Activated CD4-positive, alpha-beta T cell treated with anti-CD3 and anti-CD28 coated beads, Interleukin-2, amount 50 U/mL, for 1 hour (primary cell): ENCODE measurements at places on chromosomes 13 and 19.

GRCh38 chr13:111323549-111323948, 3.1 kb downstream of the TEX29 start:
- DNase-seq: no peak

- DNase-seq: no peak
Observed at GRCh38 chr13:99308471-99309087, 1.4 kb upstream of the GPR183 start.

- DNase-seq: no peak
Observed at GRCh38 chr19:18425515-18426415, 6.6 kb downstream of the SSBP4 start.

DNA sequence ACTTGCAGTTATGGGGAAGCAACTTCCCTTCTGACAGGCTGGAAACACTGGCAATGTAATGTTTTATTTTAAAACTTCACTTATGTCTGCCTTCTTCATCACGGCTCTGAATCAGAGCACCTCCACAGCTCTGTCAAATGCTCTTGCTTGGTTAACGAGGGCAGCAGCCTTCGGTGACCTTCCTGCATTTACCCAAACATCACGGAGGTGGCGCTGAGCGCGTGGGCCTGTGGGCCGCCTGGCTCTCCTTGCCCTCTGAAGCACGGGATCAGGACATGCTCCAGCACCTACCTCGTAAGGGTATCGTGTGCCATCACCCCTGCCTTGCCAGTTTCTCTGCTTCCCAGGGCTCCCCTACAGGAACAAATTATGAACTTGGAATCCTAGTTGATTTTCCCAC, 310.0 kb downstream of the TEX29 start:
- no peak for DNase-seq

GRCh38 chr19:56538761-56539263, at the start of gene ZFP28:
Gene ZFP28 (plus strand): TSS chr19:56538948. CDS start chr19:56539019, 71 bp downstream.
- no peak for DNase-seq

- no peak for DNase-seq
Observed at GRCh38 chr13:37531049-37531448, 67.5 kb downstream of the POSTN start.

- no peak for DNase-seq
Observed at GRCh38 chr19:295687-296370, 4.6 kb upstream of the PLPP2 start.

GRCh38 chr13:101942038-101942437, 459.8 kb downstream of the FGF14 start:
- no peak for DNase-seq

GRCh38 chr19:57803594-57804325, 11.0 kb downstream of the ZNF552 start:
- DNase-seq: no peak

DNA sequence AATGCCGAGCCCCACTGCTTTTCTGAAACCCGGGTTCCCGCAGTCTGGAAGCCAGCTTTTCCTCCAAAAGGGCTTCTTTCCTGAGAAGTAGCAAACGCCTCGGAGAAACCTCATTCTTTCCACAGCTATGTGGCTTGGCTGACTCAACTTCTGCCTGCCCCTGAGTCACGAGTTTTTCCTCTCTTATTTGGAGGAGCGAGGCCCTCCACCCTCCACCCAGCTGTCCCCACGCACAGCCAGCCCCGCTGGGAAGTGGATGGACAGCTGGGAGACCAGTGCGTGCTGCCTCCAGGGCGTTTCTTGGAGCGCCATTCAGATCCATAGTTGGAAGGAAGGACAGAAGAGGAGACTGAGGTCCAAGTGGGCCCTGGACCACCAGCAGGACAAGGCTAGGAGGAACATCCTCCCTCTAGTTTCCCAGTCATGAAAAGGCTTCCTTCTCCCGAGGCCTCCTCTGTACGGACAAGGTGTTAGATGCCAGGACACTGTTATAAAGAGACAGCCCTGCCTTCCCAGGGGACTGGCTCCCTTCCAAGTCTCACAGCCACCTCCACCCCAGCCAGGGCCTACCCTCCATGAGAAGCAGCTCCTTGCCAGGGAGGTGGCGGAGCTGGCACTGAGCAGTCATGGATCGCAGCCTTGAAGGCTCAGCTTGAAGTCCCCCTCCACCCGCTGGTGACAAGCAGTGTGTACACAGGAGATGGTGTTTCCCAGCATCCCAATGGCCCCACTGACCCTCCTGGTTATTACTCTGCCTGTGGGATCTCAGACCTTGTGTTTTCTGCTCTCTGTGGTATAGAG, 2.5 kb upstream of the PLEKHF1 start:
- DNase-seq: no peak

- DNase-seq: no peak
Observed at GRCh38 chr13:95624020-95624419, 20.5 kb downstream of the DZIP1 start.

GRCh38 chr19:43790587-43790986, 9.8 kb upstream of the KCNN4 start:
- DNase-seq: no peak

DNA sequence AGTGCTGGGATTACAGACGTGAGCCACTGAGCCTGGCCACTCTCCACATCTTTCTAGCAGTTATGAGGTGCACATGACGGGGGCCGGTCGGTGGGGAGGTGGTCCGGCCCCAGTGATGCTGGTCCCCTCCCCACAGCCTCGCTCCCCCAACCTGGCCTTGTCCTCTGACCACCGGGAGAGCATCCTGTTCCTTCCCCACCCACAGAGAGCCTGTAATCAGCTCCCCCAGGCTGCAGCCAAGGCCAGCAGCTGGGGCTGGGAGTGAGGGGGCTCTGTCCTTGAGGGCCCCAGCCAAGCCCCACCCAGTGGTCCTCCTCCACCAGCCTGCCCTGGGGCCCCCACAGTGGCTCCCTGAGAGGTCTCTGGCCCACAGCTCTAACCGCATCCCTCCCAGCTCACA, 3.0 kb upstream of the INSL3 start:
- no peak for DNase-seq

DNA sequence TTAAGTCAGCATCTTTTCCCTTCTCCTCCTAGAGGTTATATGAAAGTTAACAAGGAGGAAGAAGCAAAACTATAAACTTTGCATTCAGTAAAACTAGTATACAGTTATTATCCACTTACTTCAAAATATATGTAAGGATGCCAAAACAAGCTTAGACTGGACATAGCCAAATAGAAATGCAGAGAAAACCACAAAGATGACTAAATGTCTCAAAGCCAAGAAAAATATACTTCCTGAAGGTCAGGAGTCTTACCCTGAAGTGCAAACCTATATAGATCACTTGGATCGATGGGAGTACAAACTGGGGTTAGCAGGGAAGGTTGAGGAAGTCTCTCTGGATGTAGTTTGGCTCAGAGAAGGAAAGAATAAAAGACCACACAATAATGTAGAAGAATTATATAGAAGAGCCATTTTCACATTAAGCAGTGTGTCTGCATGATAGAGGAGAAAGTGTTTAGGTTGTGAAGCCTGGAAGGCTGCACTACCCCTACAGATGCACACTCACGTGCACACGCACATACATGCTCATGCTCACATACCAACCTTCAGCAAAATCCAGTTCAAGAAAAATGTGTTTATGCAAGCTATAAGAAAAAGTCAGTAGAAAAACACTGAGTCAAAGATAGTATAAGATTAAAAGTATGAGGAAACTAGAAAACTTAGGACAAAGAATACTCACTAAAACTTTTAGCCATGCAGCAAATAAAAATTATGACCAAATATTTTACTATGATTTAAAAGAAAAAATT, 112.1 kb upstream of the RXFP2 start:
- DNase-seq: no peak

DNA sequence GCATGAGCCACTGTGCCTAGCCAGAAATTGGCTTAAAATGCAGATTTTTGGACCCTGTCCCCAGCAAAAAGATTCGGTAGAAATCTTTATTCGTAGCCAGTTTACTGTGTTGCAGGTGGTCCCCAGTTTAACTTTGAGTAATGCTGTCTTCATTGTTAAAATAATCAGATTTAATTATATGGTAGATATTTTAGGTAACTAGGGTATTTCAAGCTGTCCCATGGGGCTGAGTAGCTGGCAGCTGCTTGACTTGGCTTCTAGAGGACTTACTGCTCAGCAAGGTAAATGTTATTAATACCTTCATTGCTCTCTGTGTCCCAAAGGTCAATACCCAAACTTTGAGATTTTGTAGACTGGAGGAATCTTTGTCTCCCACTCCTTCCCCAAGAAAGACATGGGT, 21.1 kb downstream of the LSM14A start:
- no peak for DNase-seq

DNA sequence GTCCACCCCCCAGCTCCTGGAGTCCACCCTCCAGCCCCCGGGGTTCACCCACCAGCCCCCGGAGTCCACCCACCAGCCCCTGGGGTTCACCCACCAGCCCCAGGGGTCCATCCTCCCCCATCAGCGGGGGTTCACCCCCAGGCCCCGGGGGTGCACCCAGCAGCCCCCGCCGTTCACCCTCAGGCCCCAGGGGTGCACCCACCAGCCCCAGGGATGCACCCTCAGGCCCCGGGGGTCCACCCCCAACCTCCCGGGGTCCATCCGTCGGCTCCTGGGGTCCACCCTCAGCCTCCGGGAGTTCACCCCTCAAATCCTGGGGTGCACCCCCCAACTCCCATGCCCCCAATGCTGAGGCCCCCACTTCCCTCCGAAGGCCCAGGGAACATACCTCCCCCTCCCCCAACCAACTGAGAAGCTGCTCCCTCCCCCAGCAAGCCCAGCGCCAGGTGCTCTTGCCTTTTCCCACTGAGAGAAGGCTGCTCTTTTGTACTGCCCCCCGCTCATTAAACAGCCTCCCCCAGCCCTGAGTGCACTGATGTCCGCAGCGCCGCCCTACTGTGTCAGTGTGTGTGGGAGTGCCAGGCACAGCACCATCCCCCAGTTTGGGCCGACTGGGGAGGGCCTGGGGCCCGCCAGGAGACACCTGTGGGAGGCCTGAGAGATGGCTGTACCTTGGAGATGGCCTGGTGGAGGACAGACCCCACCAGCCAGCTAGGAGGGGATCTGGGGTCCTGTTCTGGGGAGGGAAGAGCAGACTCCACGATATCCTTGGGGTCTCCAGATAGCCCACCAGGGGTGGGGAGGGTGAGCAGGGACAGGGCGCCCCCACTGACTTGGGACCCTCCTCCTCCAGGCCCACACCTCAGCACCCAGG, 750 bp upstream of the AMH start:
- no peak for DNase-seq

DNA sequence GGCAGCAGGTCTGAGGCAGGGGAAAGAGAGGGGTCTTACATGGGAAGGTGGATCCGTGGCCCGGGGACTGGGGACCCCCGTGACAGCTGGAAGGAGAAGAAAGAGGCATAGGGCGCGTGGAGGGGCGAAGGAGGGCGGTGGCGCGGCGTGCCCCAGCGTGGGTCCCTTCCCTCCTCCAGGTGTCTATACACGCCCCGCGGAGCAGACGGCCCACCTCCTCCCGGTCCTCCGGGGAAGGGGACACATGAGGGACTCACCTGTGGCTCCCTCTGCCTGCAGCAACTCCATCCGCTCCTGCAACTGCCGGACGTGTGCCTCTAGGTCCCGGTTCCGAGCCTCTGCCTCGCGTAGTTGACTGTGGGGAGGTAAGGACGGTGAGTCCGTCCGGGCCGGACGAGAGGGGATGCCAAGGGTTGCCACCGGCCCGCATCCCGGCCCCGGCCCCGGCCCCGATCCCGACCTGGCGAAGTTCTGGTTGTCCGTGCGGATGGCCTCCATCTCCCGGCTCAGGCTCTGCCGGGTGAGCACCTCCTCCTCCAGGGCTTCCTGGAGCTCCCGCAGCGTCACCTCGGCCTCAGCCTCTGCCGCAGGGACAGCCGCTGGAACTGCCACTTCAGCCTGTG, 2.4 kb upstream of the SIX5 start:
- no peak for DNase-seq
